Urothelium cell line (cell line): ENCODE measurements at places on chromosomes 2 and 18.
A peak's percentile ranks its signal among the peaks of the same experiment; 100 is the strongest.

GRCh38 chr2:177759443-177759842 is 313.1 kb downstream of the PDE11A start:
- DNase-seq: no peak

- DNase-seq: no peak
Observed at GRCh38 chr2:111656894-111657293, 227.1 kb downstream of the ANAPC1 start.

- no peak for DNase-seq
Observed at GRCh38 chr2:184272056-184272455, 326.3 kb upstream of the ZNF804A start.

GRCh38 chr2:167509586-167509985 is 621.3 kb downstream of the XIRP2 start:
- peak; percentile 69 for DNase-seq

DNA sequence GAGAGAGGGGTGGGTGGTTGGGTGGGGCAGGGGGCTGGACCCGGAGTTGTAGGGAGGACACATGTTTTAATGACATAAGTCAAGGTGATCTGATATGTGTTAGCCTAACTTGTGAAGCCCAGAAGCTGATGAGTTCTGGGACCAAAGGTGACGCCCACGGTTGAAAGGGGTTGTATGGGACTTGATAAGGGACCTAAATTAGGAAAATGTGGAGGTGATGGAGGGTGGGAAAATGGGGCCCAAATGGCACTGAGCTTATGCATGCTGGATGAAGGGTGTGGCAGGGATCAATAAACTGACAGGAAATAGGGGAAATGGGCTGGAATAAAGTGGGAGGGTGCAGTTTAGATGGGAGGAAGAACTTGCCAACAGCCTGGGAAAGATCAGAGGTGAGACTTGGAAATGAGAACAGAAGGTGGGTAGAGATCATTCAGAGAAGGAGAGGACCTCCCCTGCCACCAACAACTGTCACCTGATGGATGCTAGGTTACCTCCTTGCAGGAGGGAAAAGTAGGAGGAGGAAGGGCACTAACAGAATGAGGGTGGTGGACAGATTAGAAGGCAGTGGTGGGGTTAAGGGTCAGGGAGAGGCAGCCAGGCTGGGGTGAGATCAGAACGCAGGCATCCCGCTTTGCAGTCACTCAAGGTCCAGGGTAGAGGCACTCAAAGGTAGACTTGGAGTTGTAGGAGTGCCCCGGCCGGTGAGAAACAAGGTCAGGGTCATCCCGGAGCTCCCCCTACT is 15.3 kb downstream of the WNT10A start:
- DNase-seq: peak; percentile 54

DNA sequence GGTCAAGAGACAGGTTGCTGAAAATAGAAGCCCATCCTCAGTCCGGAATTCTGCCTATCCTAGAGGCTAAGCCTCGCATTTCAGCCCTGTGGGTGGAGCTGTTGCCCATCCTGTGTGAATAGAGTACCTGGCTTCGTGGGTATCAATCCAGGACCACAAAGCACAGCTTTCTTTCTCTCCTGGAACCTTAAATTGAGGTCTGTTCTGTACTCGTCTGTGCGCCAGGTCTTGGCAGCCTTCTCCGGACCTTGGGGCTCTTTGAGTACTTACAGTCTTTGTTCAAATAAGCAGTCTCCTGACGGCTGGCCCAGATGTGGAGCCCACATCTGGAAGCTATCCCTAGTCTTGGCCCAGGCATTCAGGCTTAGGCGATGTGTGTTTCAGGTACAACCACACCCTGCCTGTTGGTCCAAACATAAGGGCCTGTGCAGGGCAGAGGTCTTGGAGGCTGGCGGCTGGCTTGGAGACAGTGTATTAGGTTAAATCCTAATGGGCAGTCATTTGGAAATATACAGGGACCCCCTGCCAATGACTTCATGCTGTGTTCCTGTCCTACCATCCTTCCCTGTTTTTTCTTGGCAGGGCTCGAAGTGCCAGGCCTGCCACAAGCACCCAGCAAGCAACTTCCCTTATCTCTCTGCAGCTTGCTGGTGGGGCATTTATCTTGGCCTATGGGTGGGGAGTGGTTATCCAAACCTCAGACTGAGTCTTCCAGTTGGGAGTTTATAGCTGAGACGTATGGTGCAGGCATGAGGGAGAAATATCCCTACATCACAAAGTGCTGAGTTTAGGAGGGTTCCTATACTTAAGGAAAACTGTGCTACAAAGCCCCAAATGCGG is 294.1 kb downstream of the BCL2 start:
- DNase-seq: no peak

GRCh38 chr2:48572816-48573215 is 42.9 kb downstream of the STON1 start:
- no peak for DNase-seq

GRCh38 chr18:45874491-45875184 is 49.2 kb downstream of the SIGLEC15 start:
- no peak for DNase-seq

DNA sequence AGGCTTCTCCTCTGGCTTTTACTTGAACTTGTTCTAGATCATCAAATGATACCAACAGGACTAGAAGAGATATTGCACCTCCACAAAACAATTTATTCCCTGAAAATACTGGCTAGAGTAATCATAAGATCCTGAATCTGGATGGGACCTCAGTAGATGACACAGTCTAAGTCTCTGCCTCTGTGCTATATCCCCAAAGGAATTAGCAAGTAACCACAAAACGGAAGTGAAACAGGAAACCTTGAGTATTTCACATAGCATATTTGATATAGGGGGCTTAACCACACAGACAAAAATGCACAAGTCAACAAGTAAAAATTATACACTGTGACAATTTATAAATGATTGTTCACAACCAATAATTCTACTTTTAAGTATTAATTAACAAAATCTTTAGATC is 456.9 kb upstream of the TNP1 start:
- DNase-seq: peak; percentile 42

GRCh38 chr18:23397907-23398306 is 55.2 kb upstream of the RIOK3 start:
- no peak for DNase-seq

DNA sequence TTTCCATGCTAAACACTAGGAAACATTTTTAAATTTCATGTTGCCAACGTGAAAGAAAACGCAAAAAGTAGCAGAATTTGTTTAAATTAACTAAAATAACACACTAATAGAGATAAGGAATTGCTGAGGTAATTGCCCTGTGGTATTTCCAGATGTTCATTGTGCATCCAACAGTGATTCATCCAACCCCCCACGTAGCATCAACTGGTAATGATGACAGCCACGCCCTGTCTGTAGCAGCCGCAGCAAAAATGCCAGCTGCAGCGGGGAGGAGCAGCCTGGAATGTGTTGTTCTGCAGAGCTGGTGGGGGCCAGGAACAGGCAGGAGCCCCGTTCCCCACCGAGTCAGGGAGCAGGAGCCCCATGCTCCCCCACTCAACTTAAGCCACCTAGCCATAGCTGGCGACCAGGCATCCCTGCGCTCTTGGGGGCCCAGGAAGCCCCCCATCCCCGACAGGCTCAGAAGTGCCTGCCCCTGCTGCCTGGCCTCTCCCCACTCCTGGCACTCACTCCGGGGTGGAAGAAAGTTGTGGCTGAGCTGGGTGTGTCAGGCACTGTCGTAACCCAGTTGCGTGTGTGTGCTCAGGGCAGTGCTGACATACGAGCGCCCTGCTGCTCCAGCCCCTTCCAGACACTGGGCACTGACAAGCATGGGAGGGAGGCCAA is 695.1 kb upstream of the ACVR2A start:
- DNase-seq: peak; percentile 82

GRCh38 chr2:177680866-177681712 is 288.5 kb downstream of the AGPS start:
- no peak for DNase-seq

- DNase-seq: no peak
Observed at GRCh38 chr2:9243357-9243756, 36.7 kb downstream of the ASAP2 start.
